Stimulated activated CD8-positive, alpha-beta memory T cell treated with anti-CD3 and anti-CD28 coated beads, Interleukin-12 subunit alpha, Interleukin-12 subunit beta, amount 100 ng/mL, for 1 hour (primary cell): ENCODE measurements at places on chromosomes 12 and 14.
A peak's percentile ranks its signal among the peaks of the same experiment; 100 is the strongest.

DNA sequence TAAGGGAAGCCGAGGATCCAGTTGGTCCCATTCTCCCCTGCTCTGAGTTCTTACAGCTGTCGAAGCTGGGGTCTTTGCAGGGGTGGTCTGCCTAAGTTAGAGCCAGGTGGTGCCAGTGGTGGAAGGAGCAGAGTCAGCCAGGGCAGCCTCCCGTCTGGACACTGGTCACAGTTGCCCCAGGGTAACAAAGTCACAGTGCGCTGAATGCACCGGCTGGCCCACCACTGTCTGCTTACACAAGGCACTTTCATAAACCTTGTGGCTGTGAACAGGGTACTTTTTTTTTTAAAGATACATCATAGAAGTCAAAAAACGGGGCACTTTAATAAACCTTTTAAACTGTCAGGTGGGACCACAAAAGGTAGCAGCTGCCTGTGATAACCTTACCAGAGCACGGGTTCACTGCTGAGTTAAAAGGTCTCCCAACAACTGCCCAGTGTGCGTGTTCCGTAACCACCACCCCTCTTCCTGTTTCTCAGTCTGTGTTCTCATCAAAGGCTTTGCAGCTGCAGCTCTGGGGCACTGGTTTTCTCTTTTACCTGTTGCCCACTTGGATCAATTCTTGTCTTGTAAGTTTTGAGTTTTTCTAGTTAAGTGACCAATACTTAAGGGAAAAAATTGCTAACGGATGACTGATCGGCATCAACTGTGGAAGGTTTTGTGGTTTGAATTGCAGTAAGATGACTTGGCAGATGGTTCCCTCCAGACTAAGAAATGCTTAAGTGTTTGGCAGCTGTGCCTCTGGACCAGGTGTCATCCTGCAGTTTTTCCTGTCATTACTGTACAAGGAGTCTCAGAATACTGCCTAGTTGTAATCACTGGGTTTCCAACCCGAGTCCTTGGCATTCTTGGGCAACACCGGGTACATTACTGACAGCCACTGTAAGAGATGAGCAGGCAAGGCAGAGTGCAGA is 55.9 kb downstream of the DYNC1H1 start:
- no peak for DNase-seq

DNA sequence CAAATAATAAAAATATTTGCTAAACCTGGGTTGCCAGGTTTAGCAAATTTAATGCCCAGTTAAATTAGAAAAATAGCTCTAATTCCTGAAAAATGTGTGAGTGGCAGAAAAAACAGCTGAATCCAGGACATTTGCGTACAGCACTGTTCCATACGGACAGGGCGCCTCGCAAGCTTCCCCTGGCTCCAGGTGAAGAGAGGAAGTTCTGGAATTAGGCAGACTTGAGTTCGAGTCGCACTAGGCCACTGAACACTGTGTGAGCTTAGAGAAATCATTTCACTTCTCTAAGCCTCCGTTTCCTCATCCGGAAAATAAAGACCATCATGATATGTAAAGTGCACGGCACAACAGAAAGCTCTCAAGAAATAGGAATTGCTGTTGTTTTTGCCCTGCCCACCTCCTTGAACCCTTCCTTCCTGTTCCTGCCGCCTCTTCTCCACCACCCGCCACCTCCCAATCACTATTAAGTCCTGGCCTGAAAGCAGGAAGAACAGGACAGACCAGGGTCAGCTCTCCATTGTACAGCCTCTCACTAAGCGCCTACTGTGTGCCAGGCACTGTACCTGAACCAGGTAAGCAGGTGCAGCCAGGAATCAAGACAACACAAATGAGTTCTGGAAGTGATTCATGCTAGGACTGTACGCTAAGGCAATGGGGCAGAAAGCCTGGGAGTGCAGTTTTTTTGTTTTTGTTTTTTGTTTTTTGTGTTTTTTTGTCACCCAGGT is 763 bp upstream of the PHETA1 start:
- no peak for DNase-seq

DNA sequence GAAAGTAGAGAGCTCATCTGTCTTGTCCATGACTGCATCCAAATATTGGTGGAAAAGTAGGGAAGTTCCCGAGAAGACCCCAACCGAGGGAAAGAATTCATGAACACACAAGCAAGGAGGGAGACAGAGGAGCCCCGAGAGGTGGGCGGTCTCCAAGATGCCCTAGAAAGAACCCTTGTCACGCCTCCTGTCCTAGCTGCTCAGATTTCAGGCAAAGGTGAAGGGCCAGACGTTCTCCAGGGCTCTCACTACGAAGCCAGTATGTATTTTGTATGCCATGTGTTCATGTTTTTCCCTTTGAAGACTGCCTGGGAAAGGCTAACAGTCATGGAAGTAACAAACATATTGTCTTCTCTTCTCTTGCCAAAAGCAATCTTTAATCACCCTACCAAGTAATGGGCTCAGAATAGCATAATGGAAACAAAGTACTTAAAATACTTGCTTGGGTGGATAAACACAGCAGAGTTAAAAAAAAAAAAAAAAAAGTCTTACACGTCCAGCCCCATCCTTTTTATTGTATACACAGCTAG is 99.2 kb upstream of the TBX3 start:
- no peak for DNase-seq

- DNase-seq: no peak
These were observed 73.2 kb downstream of the HSD17B6 start for GRCh38 chr12:56836317-56836716.

DNA sequence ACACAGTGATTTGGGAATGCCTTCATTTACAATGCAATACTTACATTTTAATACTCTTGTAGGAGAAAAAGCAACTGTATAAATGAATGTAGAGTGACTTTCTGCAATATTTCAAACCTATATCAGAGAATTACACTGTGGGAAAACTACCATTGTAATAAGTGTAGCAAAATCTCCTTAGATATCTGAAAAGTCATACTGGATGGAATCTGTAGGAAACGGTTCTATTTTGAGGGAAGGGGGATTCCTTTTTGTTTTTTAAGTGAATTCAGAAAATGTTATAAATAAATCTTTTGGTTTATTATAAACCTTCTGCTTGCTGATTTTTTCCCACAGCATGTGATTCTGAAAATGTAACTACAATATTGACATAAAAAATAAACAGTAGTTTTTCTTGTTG is 23.0 kb downstream of the ZNF891 start:
- no peak for DNase-seq

- no peak for DNase-seq
These were observed 55.6 kb upstream of the GTF2A1 start for GRCh38 chr14:81276073-81277069.

GRCh38 chr12:1697271-1697670 is 6.4 kb downstream of the ADIPOR2 start:
- no peak for DNase-seq

- no peak for DNase-seq
These were observed 455.3 kb upstream of the PDE3A start for GRCh38 chr12:19912991-19913390.

DNA sequence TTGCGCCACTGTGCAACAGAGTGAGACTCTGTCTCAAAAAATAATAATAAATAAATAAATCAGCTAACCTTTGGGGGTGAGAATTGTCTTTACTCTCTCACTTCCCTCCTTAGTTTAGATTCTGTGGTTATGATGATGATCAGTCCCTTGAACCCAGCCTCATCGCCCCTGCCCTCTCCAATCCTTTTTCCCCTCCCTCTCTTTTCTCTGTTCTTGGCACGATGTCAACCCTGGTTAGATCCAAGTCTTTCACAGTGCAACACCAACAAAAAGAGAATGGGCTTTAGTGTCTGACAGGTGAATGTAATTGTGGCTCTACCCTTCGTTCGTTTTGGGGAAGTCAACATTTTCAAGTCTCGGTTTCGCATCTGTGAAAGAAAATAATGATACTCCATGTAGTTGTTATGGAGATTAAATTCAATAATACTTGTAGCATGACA is 59.0 kb downstream of the NTN4 start:
- DNase-seq: no peak

GRCh38 chr14:96038920-96039632 is at the start of gene C14orf132:
TSS of gene C14orf132 (plus strand) at chr14:96039362. CDS start at chr14:96039501, 139 bp downstream.
- DNase-seq: peak; percentile 4

GRCh38 chr12:94631058-94631457 is 19.3 kb downstream of the TMCC3 start:
- no peak for DNase-seq

- DNase-seq: no peak
These were observed 117.8 kb upstream of the ATP2B1 start for GRCh38 chr12:89826468-89826867.

DNA sequence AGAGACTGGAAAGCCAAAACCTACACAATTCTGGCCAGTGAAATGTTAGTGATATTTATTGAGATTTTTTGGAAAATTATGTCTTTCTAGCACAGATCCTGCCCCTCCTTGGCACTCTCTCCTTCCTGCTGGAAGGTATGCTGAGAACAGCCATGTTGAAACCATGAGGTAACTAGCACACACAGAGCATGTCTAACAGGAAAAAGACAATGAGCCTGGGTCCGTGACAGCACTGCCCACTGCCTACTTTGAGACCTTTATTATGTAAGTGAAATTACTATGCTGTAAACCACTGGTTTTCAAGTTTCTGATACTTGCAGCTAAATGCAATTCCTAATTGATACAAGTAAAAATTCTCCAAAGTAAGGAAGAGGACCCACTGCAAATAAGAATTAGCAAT is 81.6 kb upstream of the SINHCAF start:
- DNase-seq: no peak

DNA sequence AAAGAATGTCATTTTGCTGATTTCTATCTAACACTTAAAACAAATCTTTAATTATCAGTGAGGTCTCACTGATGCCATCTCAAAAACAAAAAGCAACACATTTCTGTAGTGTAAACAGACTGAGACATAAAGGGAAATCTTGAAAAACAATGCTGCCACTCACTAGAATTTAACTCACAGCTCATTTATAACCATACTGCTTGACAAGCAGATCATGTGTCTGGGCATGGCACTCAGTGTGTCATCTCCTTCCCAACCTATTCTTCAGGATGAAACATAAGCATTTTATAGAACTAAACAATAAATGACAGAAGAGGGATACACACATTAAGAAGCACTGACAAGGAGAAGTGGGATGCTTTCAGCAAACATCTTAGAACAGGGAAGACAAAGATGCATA is 22.4 kb downstream of the ATF7 start:
- no peak for DNase-seq

GRCh38 chr14:20802341-20803084 is at the start of gene RNASE1:
TSS of gene RNASE1 (minus strand) at chr14:20802844. CDS start at chr14:20802068, 776 bp downstream.
- DNase-seq: no peak
